Prostate gland (tissue), 2 donors: ENCODE measurements at places on chromosomes 2 and 18.

GRCh38 chr18:55884498-55884897 is 296.5 kb upstream of the TCF4 start:
- no peak for DNase-seq

DNA sequence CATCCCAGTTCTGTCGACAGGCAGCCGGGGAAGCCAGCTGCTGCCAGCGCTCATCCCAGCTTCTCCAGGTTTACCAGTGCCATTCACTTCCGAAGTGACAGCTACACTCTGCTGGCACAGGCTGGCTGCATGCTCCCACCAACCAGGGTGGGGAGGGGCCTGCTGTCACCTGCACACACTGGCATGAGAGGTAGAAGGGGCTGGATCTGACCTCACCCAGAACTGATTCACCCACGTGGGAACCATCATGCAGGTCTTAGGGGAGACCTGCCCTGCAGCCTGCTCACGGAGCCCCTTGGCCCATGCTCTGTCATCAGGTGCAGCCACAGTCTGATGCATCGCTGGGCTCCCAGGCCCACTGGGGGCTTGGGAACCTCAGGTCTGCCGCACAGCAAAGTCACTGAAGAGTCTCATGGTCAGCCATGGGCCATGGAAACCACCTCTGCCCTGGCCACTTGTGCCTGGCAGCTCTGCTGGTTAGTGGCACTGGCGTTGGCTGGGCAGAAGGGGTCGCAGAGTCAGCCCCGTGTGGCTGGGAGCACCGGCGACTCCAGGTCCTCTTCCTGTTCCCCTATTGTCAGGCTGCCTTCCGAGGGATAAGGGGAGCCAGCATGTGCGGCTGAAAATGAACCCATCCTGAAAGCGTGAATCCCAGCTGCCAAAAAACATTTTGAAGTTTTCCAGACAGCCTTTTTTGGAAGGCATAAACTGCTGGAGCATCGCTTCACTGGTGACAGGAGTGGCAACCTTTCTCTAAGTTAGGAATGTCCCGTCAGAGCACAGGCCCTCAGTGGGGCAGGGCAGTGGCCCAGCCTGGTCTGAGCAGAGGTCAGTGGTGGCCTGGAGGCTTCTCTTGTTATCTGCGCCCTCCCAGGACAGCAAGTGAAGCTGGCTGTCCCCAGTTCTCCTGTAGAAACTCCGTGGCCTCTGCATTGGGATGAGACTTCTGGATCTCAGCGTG is 157.8 kb downstream of the SEPTIN10 start:
- no peak for DNase-seq

- no peak for DNase-seq
Observed at GRCh38 chr18:52408800-52409302, 68.9 kb downstream of the DCC start.

- DNase-seq, result no peak
Observed at GRCh38 chr2:75099521-75099922, 99.8 kb downstream of the TACR1 start.

DNA sequence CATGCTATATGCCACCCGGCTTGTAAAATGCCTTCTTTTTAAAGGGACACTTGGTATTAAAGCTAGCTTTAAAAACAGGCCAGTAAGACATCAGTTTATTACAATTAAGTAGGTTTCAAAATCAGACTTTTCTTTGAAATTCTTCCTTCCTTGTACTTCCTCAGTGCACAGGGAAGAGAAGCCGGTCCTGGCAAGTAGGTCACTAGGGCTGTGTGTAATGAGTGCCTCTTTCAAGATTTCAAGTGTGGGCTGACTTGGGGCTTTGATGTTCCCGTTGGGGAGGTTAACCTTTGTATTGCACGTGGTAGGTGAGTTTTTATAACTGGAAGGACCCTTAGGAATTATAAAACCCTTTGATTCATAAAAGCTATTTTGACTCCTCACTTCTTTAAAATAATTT is 566.4 kb upstream of the ID2 start:
- no peak for DNase-seq

DNA sequence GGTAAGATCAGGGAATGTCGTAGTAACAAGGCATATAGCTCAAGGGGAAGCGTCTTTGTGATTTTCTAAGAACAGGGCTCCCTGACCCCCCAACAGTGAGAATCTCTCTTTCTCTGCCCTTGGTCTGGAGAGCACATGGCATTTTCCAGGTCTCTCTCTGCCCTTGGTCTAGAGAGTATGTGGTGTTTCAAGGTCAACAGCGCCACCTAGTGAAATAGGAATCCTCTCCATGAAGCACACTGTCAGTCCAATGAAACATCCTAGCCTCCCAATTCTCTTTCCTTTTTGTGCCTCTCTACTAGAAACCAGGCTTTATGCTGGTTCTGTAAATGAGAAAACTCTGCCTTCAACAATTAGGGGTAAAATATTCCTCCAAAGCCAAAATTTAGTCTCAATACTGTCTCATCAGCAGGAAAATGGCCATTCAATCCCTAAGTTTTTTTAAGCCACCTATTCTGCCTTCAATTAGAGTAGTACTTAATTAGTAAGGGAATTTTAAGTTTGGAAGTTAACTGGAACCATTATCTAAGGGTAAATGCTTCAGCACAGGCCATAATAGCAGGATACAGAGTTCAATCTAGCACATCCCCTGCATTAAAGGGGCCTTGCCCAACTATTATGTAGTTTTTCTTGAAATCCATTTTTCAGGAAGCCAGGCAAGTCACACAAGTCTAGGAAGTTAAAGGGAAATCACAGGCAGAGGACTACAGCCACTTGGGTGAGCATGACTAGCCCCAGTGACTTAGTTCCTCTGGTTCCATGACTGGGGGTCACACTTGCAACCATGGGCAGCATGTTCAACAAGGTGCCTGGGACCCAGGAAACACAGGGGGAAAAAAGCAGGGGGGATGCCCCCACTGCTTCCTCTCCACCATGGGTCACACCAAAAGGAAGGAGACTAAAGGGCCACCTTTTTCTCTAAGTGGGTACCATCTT is 12.4 kb downstream of the DYM start:
- peak; percentile 40 for DNase-seq

DNA sequence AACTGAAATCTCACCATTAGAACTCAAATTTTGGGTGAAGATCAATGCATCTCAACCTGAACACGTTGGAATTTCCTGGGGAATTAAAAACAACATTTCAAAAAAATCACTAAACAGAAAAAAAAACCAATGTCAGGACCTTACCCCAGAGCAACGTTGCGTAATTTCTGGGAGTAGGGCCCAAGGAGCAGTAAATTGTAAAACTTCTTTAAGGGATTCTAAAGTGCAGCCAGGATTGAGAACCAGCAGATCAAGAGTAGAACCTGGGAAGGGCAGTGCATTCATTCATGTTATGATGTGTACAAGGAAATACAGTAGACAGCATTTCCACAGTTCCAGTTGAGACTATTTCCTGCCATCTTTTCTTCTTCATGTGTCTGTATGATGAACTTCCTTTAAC is 56.9 kb downstream of the RHBDD1 start:
- no peak for DNase-seq

GRCh38 chr18:11040823-11041656 is 108.3 kb downstream of the PIEZO2 start:
- DNase-seq, result peak; percentile 25
